ENCODE measurements at places on chromosomes 2 and 18.

DNA sequence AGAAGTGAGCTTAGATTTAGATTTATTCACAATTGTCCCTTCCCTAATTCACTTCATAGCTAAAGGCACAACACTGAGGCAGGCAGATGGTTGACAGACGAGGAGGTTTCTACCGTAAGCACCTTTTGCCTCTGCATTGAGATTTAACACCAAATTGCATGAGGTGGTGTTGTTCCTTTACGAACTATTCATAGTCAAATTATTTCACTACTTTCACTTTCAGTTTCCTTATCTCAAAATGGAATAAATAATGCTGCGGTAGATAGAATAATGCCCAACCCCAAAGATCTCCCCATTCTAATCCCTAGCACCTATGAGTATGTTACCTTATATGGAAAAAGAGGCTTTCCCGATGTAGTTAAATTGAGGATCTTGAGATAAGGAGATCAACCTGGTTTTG, 58.9 kb upstream of the LINC00305 start:
- DNase-seq, result no peak

DNA sequence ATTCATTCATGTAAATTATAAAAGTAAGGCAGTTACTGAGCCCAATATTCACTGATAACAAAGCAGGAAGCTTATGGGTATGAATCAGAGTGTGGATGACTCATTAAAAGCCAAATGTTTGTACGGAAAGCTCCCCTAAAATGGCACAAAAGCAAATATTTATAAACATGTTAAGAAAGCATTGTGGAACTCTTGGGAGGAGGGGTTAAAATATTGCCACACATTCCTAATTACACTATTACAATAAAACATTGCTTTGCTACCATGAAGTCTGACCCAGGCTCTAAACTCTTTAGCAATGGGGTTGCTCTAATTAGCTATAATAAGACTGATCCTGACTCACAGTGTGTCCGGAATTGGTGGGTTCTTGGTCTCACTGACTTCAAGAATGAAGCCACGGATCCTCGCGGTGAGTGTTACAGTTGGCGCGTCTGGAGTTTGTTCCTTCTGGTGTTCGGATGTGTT, 110.9 kb downstream of the NAB1 start:
- no peak for DNase-seq

DNA sequence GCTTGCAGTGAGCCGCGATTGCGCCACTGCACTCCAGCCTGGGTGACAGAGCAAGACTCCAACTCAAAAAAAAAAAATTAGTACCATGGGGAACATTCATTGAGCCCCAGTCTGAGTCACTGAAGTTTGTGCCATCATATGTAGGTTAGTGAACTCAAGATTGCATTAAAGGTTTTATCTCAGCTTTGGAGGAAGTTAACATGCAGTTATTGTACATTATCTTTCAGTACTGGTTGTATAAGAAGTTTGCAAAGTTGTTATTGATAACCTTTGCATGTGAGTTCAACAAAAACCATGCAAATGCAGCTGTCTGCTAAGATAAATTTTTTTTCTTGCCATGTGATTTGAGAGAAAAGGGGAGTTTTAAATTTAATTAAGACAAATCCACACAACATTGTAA, 95.7 kb downstream of the MEIS1 start:
- DNase-seq, result no peak

GRCh38 chr18:80246445-80247392, 595 bp downstream of the PARD6G start:
- no peak for DNase-seq

GRCh38 chr2:148720501-148721001, 76.0 kb downstream of the EPC2 start:
- no peak for DNase-seq

DNA sequence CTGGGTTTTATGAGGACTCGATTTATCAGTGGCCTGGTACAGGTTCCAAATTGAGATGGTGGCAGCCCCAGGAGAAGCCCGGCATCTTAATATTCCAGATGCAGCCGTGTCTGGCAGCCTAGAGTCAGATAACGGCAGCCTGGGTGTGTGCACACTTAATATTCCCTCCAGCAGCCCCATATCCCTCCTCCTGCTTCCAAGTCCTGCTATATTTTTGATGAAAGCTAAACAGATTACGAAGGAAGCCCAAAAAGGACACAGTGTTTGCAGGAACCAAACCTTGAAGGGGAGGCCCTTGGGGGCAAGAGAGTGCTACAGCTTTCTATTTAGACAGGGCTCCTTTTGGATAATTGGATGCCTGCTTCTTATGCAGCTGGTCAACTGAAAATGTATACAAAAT, 25.1 kb upstream of the ALK start:
- DNase-seq, result no peak

DNA sequence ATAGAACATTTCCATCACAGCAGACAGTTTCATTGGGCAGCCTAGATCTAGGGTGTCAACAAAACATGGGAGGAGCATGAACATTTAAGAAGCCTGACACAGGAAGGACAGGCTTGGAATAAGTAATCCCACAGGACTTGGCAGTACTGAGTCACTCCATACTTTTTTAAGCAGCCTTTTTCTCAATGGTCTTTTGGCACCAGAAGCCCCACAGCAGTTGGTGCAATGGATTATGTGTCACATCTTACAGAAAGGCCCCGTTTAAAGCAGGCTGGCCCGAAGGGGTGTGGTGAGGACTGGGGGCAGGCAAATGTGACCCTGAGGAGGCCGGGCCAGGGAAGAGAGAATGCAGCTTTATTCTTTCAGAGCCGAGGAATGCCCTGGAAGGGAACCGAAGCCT, 26.6 kb downstream of the SPTBN1 start:
- no peak for DNase-seq

DNA sequence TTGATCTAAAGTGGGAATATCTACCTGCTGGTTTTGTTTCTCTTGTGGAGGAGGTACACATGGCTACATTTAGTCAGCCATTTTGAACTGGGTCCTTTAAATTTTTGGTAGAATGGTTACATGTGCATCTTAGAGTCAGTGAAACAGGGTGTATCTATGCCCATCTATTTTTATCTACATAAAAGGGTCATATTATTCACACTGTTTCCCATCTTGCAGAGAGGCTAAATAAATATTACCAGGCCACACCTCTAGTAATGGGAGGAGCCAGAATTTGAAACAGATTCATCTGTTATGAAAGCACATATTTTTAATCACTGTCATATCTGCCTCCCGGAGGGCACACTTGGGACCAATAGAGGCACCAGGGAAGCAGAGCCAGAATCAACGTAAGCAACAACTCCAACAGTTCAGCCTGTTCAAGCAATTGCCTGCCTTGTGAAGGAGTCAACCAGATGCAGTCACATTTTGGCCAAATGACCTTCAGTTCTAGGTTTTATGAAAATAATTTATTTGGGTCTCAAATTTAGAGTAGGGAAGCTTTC, 376.8 kb downstream of the TSN start:
- no peak for DNase-seq

GRCh38 chr2:70505613-70506391, 47.8 kb downstream of the TGFA start:
- DNase-seq, result no peak

GRCh38 chr18:38565513-38565912, 999.9 kb upstream of the CELF4 start:
- no peak for DNase-seq

DNA sequence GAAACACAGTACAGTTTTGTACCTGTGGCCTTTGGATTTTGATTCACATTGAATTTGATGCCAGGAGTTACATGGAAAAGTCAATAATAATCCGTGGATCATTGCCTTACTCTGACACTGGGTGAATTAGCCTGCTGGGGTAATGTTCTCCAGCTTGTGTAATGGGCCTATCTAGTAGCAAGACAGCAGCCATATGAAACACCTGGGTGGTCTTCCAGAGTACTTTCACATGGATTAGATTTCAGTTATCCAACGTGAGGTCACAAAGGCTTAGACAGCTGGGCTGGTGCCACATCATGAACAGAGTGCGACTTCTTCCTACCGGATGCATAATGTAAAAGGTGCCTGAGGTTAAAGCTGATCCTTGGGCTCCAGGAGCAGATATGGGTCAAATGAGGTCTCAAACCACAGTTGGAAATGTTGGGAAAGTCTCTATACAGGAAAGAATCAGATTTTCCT, 486.8 kb downstream of the PARD3B start:
- no peak for DNase-seq

DNA sequence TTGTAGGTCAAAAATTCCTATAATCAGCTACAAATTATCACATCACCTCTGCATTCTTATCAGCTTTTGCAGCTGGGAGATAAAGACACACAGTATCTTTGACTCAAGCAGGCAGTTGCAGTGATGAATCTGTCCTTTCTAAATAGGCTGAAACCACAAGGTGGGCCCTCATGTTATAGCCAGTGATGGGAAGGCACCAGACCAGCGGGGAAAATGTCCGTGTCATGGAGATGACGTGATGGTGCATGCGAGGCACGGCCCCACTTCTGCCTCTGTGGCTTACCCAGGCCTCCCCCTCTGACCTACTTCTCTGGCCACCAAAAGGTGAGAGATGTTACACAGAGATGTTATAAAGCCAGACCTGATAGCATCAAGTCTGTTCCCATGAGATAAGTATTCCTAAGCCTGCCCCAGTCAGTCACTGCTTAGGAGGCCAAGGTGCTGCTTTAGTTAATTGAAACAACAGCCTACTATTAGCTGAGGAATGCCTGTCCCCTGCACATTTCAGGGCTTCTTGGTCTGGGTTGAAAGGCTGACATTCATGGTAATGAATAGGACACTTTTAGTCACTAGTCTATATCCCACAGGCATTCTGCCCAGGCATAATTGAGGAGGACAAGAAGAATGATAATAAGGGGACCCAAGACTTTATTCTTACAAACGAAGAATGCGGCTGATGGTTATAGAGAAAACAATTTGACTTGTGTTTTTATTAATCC, 327.9 kb downstream of the LPIN1 start:
- DNase-seq, result no peak

- DNase-seq, result no peak
These were observed 115.6 kb upstream of the OTOS start for GRCh38 chr2:240255811-240256703.

DNA sequence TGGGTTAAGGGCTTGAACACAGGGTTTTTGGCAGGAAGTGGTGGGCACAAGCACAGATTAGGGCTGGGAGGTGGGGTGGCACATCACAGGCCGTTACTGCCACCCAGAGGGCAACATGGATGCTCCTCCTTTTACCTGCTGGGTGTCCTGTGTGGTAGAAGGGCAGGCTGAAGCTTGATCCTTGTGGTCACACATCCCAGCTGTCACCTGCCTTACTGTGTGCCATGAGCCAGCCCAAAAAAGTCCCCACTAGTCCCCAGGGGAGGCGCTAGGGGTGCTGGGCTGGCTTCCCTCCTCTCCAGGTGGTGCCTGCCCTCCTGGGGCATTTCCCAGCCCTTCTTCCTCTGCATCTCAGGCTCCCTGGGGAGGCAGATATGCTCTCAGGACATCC, 50.5 kb upstream of the ALPP start:
- no peak for DNase-seq

DNA sequence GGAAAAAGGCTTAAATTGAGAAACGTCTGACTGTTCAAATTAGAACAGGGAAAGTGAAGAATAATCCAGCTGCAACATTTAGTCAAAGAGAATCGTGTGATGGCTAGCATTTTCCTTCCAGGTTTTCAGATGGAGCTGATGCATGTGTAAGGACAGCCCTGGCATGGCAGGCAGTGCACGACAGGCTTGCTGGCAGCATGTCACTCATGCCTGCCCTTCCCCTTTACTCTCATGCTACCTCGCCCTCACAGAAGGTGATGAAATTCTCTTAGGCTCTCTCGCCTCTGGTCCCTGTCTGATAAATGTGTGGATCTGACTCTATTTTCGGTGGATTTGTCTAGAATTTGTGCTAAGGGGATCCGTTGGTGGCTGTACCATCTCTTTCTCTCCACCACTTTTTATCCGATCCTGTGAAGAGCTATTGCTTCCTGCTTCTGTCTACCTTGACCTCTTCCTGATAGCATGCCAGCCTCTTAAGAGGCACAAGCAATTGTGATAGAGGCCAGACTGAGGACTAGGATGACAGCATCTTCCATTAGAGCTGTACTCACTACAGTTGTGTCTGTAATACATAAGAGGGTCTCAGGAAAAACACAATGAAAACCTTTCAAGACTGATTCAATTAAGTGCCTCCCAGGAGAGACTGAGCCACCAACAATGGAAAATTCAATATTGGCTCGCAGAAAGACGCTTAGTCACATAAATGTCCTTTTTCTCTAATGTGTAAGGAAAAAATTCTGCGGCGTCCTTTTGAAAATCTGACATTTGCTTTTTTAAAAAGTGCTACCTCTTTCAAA, 65.6 kb upstream of the NOSTRIN start:
- no peak for DNase-seq

DNA sequence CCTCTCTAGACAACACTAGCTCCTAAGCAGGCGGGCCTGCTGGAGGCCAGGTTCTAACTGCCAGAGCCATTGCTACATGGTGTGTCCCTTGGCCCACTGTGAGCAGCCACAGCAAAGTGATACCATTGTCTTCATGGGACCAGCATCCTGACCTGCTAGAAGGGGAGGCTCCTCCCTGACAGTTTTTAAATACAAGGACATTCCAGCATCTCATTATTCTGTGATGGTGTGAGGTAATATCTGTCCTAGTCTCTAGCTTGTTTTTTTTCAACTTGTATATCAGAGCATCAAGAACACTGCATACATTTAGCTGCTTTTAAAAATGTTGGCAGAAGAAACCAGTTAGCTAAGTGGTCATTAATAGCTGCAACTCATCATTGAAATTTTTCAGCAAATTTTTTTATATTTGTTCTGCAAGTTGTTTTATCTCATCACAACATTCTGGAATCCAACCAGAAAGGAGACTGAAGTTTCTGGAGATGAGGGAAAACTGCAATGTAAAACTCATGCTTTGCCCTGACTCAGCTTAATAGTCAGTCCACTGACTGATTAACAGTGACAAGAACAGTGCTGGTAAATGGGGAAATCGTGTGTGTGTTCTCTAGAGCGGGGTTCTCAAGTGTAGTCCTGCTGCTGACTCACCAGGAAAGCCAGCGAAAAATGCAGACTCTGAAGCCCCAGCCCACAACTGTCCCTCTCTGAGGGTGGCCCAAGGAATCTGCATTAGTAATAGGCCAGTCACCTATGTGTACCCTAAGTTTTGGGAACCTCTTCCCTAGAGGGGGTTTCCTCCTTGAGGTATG, 17.8 kb downstream of the MAPRE3 start:
- no peak for DNase-seq

Data from stimulated activated CD4-positive, alpha-beta T cell treated with anti-CD3 and anti-CD28 coated beads, Interleukin-1b, Interleukin-23, amount 100 ng/mL, for 1 hour (primary cell).